ENCODE measurements at places on chromosomes 5 and 9.

- DNase-seq = no peak
Measured at GRCh38 chr5:74643111-74643562, 2.6 kb upstream of the ENC1 start.

DNA sequence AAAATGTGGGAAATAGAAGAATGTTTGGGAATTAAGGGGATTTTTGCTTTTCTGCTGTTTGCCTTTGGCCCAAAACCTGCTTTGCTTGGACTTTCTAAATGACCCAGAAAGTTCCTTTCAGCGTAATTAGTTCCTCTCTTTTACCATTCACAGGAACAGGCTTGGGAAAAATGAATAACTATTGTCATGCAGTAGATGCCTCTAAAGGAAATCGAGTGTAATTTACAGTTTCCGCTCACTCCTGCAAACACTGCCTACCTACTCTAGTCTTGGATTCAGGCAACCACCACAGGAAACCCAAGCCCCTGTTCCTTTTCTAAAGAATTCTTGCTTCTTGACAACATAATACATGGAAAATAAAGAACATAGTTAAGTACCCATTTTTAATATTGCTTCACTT lies 25.0 kb downstream of the TTC23L start:
- no peak for DNase-seq

- DNase-seq = no peak
Measured at GRCh38 chr5:169538944-169539343, 44.6 kb upstream of the SPDL1 start.

- no peak for DNase-seq
Measured at GRCh38 chr9:129712634-129713401, 40.0 kb downstream of the PTGES start.

GRCh38 chr9:78234810-78235209 lies 1.1 kb upstream of the CEP78 start:
- DNase-seq = no peak

DNA sequence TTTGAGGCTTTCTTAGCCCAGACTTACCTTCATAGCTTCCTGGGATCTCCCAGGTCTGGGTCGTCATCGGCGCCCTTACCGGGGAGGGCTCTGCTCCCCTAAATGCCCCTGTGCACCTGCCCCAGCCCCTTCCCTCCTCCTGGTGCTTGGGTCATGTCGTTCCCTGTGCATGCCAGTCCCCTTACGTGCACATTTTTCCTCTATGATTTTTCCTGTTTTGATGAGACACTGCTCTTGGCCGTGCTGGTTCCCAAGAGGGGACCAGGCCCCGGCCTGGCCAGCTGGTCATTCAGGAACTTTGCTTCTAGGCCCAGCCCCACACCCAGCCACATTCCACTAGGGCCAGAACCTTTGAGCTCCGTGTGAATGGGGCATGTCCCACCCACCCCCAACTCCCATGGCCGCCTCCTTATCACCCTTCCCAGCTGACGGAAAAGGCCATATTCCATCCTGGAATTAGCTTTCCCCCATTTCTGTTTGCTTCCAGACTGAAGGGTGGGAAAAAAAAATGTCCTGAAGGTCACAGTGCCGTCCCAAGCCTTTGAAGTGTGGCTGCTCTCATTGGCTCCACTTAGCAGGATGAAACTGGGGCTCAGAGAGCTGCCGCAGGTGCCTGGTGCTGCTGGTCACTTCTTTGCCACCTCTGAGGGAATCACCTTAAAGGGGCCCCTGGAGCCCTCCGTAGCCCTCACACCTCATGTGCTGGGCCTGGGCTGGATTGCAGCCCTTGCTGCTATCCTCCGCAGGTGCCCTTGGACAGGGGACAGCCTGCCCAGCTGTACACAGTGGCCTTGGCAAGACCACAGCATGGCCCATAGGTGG lies 25.1 kb downstream of the ERGIC1 start:
- DNase-seq = no peak

DNA sequence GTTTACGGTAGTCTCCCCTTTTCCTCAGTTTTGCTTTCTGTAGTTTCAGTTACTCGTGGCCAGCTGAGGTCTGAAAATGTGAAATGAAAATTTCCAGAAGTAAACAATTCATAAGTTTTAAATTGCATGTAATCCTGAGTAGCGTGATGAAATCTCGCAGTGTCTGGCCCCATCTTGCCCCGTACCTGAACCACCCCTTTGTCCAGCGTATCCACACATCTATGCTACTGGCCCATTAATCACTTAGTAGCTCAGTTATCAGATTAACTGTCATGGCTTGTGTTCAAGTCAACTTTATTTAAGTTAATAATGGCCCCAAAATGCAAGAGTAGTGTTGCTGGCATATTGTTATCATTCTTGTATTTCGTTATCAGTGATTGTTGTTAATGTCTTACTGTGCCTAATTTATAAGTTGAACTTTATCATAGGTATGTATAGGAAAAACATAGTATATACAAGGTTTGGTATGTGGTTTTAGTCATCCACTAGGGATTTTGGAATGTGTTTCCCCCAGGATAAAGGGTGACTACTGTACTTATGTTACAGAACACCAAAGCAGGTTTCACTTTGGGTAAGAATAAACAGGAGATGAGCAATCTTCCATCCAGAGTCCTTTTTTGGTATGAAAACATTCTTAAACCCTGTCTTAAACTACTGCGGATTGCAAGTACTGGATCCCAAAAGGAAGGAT lies 118.4 kb upstream of the KCNN2 start:
- DNase-seq = no peak

DNA sequence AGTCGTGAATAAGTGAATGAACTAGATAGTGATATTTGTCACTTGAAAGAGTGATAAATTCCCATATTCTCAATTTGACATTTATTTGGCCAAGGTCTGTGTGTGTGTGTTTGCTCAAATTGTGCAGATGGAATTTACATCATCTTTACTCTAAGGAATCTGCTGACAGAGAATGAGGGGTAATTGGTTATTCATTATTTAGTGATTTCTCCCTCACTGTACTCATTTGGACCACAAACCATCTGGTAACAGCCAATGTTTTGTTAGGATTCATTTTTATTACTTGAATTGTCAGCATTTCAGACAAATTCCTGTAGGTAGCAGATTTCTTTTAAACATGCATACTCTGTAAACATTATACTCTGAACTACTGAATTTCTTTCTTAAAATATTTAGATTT lies 15.6 kb downstream of the VCAN start:
- no peak for DNase-seq

- no peak for DNase-seq
Measured at GRCh38 chr5:73125289-73125688, 4.9 kb downstream of the TMEM171 start.

DNA sequence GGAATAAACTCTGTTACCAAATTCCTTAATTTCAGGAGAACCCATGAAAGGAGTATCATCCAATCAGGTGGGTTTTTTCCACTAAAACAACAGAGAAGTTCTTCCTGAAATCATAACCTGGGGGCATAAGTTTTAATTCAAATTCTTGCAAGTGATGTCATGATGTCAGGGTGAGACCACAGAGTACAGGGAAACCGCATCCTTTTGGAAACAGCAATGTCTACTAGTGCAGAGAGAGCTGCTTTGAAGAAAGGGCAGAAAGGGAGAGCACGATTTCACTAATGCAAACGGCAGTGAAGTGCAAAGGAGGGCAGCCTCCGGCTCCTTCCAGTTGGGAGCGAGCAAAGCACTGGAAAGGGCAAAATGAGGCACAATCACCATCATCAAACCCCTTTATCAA lies 20.6 kb upstream of the CMBL start:
- DNase-seq = no peak

GRCh38 chr5:92927291-92927778 lies 653.7 kb downstream of the NR2F1-AS1 start:
- DNase-seq = no peak

GRCh38 chr5:150489360-150490295 lies 18.3 kb upstream of the NDST1 start:
- no peak for DNase-seq

DNA sequence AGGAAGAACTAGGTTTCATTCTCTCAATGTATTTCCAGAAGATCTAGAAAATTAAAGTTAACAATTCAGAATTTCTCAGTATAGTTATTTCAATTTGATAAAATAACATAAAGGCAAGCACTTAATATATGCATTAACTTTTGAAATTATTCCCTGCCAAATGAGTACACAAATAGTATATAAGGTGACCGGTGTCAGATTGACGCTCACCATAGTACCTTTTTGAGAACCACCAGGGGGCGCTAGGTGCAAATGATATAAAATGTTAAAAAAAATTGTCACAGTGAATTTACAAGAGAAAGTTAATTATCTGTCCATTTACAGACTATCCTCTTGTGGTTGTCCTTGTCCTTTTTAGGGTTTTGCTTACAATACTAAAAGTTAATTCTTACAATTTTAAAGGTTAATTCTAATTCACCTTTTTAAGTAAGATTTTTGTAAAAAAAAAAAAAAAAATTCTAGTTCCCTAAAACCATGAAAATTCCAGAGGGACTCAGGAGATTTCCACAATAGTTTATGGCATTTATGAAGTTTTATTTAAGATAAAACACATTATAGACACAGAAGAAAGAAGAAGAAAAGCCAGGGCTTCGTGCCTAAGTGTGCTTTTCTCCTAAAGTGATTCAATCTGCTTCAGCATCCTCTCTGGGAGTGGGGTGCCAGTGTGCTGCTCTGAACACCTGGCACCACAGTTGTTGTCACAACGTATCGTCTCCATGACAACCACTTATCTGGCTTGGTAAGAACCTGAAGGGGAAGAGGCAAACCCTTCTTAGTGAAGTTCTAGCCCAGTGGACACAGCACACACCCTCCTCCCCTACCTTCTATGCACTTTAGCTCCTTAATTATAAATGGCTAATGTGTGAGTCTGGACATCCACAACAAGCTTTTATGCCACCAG lies 1.7 kb downstream of the ADAMTS16 start:
- peak; percentile 20 for DNase-seq

GRCh38 chr9:109203761-109204360 lies 36.8 kb upstream of the FRRS1L start:
- no peak for DNase-seq

- DNase-seq = peak; percentile 3
Measured at GRCh38 chr5:78509884-78510769, 138.4 kb downstream of the LHFPL2 start.

DNA sequence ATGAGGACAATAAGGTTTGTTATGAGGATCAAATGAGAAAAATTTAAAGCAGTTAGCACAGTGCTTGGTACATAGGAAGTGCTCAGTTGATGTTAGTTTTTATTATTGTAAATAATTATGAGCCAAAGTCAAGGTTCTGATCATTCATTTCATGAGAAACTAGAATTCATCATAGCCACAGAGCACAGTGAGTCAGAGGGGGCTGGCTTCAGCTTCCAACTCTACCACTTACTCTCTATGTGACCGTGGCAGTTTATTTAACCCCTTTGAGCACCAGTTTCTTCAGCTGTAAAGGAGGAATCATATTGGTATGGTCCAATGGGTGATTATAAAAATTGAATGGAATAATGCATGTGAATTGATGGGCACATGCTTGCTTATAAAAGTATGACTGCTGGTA lies 39.4 kb downstream of the KLHL3 start:
- no peak for DNase-seq

- DNase-seq = no peak
Measured at GRCh38 chr5:100539519-100539918, 4.3 kb downstream of the FAM174A start.

DNA sequence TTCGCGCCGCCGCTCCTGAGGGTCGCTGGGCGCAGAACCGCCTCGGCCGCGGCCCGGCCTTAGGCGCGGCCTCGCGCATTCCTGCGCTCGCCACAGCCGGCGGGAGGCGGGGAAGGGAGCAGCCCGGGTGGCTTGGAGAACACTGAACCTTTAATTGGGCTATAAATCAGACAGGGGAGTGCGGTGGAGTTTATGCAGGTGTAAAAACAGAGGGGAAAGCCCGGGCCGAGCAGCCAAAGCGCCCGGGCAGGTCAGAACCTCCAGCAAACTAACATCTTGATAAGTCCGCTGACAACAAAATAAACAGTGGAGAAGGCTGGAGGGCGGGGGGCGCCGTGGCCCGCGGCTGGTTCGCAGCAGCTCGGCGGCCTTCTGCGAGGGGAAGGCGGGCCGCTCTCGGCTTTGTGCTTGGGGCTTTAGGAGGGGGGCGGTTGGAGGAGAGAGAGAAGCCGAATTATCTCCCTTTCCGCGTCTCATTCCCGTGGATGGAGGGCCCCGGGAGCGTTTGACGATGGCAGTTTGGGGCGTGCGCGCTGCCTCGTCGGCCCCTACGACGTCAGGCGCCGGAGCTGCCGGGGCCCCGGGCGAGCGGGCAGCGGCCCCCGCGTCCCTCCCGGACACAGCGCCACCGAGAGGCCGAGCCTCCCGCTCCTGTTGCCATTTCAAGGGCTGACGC lies 11.3 kb downstream of the FOXD1 start:
- no peak for DNase-seq

DNA sequence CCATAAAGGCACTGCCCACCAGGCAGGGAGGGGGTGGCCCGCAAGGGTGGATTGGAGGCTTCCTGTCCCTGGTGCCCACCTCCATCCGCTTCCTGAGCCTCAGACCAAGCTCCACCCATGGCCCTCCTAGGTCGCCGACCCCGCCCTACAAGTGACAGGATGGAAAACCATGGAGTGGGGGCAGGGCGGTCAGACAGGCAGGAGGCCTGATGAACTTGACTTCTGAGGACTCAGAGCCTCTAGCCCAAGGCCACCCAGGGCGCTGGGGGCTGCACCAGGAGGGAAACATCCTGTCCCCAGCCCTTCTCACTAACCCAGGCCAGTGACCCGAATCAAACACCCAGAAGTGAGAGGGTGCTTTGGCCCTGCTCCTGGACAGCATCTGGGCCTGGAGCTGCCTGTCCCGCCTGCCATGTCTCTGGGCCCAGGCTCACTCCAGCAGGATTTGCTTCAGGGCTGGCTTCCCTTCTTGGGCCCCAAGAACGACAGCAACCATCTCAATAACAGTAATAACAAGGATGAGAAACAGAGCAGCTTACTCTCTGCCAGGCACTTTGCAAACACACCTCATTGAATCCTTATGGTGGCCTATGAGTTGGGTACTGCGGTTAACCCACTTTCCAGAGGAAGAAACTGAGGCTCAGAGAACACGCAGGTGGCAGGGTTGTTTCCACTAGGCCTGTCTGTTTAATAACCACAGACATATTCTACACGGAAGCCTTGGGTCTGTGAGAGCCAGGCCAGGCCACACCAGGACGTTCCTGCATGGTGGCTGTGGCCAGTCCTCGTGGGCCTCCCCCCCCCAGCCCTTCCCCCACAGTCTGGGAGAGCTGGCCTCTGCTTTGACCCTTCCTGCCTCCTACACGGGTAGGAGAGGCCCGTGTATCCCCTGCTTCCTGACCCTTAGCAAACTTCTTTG lies 4.4 kb upstream of the ST6GALNAC6 start:
- no peak for DNase-seq

DNA sequence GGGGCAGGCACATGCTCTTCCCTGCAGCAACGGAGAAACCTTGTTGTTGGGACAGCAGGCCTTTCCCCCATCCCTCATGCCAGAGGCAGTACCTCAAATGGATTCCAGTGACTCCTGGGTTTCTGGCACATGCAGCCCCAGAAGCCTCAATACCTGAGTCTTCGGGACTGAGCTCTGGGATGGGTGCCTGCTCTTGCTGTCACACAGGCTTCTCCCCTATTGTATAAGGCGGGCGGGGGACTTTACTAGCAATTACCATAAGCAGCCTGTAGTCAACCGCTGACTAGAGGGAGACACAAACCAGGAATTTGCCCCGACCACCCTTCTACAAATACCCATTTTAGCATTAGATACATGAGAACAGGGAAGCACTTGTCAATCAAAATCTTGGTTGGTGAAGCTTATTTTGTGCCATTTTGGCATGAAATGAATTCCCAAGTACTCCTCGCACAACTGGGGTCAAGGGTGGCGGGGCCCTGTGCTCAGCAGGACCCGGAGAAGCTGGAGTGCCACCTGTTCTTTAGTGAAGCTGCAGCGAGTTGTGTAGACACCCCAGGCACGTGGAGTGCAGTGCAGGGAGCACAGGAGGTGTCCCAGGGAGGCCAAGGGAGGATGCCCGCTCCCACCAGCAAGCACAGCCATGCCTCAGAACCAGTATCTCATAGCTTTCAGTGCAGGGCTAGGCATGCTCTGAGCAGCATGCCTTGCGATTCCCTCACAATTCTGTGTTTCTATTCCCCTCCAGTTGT lies 21.2 kb downstream of the S1PR3 start:
- no peak for DNase-seq

All from NCI-H1436 (cell line).